Fibroblast of villous mesenchyme (primary cell): ENCODE measurements at places on chromosomes 4 and X.
A peak's percentile ranks its signal among the peaks of the same experiment; 100 is the strongest.

DNA sequence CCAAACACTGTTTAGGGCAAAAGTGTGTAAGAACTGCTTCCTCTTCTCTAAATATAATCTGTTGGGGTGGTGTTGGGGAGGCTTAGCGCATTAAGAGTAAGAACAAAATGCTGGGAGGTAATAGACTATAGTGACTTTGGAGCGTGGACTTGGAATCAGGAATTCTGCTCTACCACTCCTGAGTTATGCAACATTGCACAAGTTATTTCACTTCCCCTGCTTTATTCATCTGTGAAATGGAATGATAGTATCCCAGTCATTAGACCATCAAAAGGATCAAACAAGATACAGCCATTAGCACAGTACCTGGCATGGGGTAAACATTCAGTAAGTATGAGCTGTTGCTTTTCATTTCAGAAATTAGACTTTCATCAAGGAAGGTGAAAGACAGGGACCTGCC, 58.7 kb downstream of the IGFBP7 start:
- no peak for DNase-seq

DNA sequence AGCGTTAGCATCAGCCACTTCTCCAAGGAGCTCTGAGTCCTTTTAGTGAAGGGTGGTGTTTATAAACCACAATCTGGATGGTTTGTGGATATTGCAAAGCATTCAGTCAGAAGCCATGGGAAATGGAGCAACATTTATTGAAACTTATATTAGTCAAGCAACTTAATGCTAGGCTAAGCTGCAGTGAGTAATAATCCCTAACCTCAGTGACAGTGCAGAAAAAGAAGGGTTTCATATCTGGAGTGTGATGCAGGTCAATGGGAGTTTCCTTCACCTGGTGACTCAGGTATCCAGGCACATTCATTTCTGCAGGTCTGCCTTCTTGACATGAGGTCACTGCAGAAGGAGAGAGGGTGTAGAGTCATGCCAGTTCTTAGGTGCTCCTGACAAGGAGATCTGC, 10.4 kb upstream of the DRD5 start:
- DNase-seq, result no peak

GRCh38 chr4:158863296-158863695, 94.5 kb downstream of the FNIP2 start:
- DNase-seq, result no peak

DNA sequence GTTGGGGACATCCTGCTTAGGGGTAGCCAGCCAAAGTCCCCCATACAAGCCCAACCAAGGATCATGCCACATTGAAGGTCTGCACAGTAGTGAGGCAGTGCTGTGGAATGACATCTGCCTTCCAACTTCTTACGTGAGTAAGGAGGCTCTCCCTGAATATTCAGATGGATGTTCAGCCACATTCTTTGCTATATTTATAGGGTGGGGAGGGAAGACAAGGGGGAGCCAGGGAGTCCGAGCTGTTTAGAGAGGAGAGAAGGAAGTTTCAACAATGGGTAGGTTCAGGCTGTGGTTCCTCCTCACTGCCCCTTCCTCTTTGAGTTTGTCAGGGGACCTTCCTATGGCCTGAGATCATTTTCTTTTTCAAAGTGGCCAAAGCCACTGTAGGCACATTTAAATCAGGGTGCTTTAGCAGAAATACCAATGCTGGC, 29.8 kb downstream of the MSN start:
- no peak for DNase-seq

DNA sequence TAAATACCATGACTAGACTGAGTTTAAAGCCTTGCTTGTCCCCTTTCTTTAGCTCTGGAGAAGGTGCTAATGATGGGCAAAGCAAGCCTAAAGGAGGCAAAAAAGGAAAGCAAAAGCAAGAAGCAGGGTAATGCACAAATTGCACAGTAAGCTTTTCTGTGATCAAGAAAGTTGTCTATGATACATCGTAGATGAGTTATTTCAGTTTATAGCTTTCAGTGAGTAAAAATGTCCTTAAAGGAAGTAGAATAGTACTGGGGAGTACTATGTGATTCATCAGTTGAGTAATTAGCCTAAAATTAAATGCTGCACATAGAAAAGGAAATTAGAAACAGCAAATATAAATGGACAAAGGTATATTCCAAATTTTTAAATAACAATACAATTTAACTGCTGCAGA, 50.2 kb upstream of the PDE5A start:
- DNase-seq, result no peak

DNA sequence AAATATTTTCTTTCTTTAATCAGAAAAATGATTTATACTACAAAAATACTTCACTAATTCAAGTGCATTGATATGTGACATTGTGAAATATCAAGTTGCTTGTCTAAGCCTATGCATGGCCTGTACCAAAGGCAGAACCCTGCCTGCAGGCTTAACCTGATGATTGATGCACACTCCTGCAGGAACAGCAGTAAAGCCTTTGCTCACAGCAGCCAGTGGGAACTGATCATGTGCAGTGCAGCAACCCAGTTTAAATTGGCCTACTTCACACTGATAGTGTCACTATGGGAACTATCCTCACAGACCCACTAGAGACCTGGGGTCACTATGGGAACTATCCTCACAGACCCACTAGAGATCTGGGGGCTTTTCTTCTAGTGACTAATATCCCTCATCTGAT, 603.8 kb downstream of the RAPGEF2 start:
- DNase-seq, result no peak

DNA sequence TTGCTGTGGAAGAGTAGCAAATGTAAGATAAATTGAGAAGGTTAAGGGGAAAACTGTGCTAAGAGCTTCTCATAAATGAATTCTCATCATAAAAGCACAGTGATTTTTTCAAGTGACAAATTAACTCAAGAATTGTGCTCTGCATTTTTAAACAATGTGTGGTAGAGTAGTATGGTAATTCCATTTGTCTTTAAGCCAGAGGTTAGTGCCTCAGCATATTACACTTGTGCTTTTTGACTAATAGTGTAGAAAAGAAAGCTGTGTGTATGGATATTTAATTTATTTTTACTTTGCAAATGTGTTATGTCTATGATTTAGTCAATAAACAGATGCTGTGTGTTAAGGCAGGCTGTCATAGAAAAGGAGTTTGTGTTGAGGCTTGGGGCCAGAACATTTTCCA, 61.0 kb downstream of the FHIP1A start:
- DNase-seq, result no peak

GRCh38 chr4:13701937-13702446, 74.5 kb upstream of the BOD1L1 start:
- DNase-seq, result peak; percentile 71
